ENCODE measurements at places on chromosomes 12 and 14. TPM values are rescaled to one million over a fixed set of nuclear protein-coding genes. Genes with fewer than 3 reads are reported as not detected.

DNA sequence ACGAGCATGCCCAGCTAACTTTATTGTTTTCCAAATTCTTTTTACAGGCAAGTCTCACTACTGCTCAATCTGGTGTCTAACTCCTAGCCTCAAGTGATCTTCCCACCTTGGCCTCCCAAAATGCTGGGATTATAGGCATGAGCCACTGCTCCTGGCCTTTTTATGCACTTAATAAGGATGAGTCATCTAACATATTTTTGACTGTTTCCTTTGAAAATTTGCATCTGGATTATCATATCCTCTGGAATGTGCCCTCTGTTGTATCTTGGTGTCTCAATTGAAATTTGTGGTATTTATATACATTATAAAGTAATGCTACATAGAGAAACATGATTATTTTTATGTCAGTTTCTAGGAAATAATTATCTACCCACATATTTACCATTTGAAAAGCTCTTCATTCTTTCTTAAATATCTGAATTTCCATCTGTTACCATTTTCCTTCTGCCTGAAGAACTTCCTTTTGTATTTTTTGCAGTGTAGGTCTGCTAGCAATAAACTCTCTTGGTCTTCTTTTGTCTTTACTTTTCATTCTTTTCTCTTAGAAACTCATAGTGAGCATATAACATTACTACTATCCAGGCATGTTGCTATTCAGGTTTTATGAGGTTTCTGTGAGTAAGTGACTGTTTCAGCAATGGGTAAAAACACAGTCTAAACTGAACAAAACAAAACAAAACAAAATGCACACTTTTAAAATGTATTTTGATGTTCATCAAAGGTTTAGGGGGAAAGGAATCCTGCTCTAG lies 52.8 kb upstream of the CNOT2 start:
- no peak for DNase-seq

- no peak for DNase-seq
Observed at GRCh38 chr14:94320243-94320642, 2.9 kb downstream of the SERPINA6 start.

DNA sequence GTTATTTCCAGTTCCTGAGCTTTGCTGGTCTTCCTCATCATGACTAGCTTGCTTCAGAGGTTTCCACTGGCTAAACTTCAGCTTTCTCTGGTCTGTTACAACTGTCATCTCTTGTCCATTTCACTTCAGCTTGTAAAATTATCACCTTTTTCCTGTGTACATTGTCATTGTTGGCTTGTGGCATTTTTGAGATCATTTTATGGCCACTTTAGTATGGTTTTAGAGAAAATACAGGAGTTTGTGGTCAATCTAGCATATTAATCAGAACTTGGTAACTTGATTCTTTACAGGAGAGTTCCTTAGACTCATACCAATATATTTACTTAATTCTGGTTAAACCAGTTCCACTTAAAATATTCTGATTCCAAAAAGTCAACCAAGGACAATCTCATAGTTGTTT lies 235.9 kb upstream of the KITLG start:
- no peak for DNase-seq

- no peak for DNase-seq
Observed at GRCh38 chr14:29370024-29370423, 557.6 kb downstream of the PRKD1 start.

DNA sequence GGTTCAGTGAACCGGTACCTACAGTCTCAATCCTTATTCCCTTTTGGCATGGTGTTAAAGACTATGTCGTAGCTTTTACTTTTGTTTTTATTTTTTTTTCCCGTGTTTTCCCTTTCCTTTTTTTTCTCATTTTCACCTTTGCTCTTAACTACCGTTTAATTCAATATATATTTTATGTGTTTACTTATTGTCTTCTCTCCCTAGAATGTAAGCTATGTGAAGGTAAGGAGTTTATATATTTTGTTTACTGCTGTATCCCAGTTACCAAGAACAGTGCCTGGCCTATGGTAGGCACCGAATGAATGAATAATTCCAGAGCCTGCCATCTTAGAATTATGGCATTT lies 261 bp upstream of the MLH3 start:
- no peak for DNase-seq

- no peak for DNase-seq
Observed at GRCh38 chr14:100358396-100358795, 35.3 kb downstream of the SLC25A47 start.

DNA sequence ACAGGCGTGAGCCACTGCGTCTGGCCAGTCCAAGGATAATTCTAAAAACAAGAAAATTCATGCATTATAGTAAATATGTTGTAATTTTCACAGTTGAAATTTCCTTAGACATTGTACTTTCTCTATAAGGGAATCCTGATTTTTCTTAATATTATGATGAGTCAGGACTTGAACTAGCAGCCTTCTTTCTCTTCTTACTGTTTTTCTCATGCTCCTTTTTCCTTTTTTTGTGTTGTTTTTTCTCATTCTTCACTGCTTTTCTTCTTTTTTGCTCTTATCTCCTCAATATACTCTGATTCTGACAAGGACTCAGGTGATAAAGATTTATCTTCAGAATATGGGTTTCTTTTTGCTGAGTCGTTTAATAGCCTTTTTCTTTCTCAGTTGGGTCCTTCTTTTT lies 117.7 kb downstream of the LMNTD1 start:
- DNase-seq, result no peak

- no peak for DNase-seq
Observed at GRCh38 chr14:68104518-68104917, 284.9 kb downstream of the RAD51B start.

DNA sequence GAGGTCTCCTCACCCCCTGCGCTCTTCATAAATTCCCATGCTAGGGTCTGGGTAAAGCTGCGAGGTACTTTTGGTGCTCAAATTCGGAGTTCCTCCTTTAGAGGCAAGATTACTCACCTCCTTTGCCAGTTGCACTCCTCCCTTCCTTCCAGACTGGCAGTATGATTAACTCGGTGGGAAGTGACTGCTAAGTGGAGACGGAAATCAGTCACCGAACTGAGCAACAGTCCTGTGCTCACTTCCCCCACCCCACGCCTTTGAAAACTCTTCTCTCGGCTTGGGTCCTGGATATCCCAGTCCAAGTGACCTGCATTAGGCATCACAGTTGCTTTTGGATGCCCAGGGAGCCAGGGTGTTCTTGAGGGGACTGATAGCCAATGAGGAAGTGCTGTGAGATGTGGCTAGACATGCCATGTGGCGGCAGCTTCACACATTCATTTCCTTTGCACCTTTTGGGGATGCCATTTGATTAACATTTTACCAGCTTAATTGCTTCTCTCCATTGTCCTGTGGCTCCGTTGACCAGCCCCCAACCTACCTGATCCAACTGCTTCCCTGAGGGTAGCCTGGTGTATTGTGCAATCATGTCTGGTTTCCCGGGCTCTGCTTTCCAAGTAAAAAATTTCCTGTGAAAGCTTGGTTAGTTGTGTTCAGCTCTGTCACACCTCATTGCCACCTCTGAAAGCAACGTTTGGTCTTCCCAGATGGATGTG lies 840 bp downstream of the PNP start:
- no peak for DNase-seq

- DNase-seq, result no peak
Observed at GRCh38 chr14:24079491-24080141, 8.3 kb downstream of the CPNE6 start.

DNA sequence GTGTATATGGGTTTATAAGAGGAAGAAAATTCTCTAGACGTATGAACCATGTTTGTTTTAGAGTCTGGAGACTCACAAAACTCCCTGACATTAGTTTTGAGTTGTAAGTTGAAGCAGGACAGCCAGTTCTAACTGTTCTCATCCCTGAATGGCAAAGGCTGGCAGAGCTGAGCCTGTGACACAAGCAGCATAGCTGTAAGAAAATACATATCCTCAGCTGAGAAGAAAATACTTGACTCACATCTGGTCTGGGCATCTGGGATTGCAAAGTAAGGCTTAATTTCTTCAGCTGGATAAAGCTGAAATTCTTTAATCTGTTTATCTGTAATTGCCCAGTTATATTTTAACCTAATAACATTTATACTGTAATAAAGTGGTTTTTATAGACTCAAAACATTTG lies 156.3 kb downstream of the PELI2 start:
- DNase-seq, result no peak

DNA sequence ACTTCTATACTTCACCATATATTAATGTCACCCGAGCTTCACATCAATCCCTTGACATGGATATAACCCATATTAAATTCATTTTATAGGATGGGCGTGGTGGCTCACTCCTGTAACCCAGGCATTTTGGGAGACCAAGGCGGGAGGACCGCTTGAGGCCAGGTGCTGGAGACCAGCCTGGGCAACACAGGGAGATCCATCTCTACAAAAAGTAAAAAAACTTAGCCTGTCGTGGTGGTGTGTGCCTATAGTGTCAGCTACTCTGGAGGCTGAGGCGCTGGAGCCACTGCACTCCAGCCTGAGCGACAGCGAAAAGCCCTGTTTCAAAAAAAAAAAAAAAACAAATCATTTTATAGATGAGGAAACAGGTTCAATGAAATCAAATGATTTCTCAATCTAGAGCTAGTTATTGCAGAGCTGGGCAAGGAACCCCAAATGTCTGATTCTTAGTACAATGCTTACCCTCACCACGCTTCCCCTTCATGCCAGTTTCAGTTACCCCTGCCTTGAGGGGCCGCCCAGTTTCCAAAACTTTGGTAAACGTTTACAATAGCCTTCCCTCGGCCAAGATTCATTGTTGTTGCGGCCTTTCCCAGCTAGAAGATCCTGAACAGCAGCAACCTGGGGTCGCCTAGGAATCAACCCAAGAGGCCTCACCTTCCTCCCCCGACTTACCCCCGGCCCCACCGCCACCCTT lies 751 bp downstream of the PSMB5 start:
- no peak for DNase-seq

- DNase-seq, result no peak
Observed at GRCh38 chr12:6550294-6551062, 5.4 kb downstream of the IFFO1 start.

DNA sequence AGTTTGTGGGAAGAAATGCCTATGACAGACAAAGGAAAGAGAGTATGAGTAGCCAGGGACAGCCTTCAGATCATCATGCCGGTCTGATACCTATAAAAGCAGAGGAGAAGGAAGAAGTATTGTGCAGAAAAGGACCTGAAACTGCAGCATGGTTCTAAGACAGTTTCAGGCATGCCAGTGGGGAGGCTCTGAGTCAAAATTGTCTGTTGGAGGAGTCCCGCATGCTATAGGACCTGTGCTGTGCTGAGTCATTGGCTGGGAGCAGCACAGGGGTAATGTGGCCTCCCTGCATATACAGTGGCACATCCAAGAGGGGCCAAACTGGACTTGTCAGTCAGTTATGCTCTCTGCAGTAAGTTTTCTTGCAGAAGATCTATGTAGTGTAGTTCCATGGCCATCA lies 40.7 kb downstream of the NEUROD4 start:
- DNase-seq, result no peak

The HAL gene
- total RNA-seq, result 0.74 TPM

The NRL gene
- total RNA-seq, result 1.2 TPM

The BCL11B gene
- total RNA-seq, result 11.5 TPM

The POU6F1 gene
- total RNA-seq, result 16.5 TPM

The GPR68 gene
- total RNA-seq, result 4.2 TPM

The TSPAN19 gene
- not detected for total RNA-seq

The BDKRB1 gene
- 2.5 TPM for total RNA-seq

The CLEC12A gene
- total RNA-seq, result not detected

The OR4Q2 gene
- total RNA-seq, result not detected
